Spinal cord (tissue), 10 donors: ENCODE measurements at places on chromosomes 4 and X. TPM values are rescaled to one million over a fixed set of nuclear protein-coding genes. Genes with fewer than 3 reads are reported as not detected.

- no peak for DNase-seq
Observed at GRCh38 chrX:112457788-112458187, 221.9 kb downstream of the LHFPL1 start.

DNA sequence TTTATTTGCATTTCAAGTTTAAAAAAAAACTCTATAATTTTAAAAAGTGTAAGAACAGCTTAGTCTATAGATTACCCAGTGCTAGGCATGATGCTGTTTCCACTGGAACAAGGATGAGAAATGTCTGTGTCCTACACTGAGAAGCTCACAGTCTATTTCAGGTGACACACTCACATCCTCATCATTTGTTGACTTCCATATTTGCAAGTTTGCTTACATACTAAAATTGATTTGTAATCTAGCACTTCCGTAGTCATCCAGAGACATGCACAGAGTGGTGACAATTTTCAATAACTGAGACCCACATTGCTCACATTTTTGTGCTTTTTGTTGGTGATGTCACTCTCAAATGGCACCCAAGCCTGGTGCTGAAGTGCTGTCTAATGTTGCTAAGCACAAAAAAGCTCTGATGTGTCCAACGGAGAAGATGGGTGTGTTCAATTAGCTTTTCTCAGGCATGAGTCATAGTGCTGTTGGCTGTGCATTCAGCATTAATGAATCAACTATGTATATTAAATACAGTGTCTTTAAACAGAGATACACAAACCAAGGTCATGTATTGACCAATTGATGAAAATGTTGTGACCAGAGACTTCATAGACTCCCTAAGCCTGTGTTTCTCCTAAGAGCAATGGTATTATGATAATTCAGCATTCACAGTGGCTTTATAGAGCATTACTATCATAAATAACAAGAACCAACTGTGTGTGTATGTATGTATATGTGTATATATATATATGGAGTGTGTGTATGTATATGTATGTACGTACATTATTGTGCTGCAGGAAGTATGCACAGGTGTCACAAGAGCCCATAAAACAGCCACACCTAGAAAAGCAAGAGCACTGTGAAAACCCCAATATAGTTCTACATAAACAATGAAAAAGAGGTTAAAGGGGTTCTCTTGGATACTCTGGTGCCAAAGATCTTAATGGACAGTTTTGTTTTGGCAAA is 31.2 kb upstream of the VCX3B start:
- DNase-seq: no peak

DNA sequence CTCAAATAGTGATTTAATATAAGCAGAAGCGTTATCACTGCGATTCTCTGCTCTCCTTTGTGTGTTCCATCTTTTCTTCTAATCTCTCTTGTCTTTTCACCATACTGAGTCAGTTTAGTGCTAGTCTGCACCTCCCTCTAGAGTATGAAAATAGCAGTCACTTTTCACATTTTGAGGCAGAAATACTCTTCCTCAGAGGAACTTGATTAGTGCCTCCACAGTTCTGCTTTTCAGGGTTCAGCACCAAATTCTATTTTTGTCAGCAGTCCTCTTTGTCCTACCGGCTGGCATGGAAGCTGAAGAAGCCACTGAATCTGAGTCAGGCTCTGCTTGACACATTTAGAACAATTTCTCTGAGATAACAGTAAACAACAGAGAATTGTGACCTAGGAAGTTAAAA is 49.7 kb upstream of the ANKRD17 start:
- DNase-seq: no peak

DNA sequence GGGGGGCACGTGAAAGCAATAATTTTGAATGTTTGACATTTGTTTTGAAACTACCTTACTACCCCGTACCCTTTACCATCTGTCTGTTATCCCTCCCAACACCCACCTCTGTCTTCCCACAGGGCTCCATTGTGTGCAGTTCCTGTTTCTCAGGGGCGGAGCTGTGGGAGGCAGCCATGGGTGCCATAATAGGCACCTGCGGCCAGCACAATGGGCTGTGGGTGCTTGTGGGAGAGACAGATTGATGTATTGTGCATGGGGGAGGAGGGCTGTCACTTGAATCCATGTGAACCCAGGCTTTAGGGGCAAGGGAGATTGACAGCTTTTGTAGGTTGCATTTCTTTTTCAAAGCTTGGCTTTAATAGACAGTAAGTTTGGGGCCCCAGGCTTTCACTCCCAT is 122.6 kb upstream of the CXorf66 start:
- no peak for DNase-seq

GRCh38 chr4:145816091-145816490 is 122.5 kb downstream of the ZNF827 start:
- DNase-seq: no peak

GRCh38 chrX:154730253-154730891 is 20.5 kb downstream of the GAB3 start:
- DNase-seq: no peak

Gene WDR19
- total RNA-seq: 44.5 TPM

Gene ESX1
- 0.33 TPM for total RNA-seq

- DNase-seq: no peak
Observed at GRCh38 chrX:1528186-1528883, 8.7 kb downstream of the P2RY8 start.

- DNase-seq: no peak
Observed at GRCh38 chr4:81003597-81004111, 26.9 kb upstream of the BMP3 start.

DNA sequence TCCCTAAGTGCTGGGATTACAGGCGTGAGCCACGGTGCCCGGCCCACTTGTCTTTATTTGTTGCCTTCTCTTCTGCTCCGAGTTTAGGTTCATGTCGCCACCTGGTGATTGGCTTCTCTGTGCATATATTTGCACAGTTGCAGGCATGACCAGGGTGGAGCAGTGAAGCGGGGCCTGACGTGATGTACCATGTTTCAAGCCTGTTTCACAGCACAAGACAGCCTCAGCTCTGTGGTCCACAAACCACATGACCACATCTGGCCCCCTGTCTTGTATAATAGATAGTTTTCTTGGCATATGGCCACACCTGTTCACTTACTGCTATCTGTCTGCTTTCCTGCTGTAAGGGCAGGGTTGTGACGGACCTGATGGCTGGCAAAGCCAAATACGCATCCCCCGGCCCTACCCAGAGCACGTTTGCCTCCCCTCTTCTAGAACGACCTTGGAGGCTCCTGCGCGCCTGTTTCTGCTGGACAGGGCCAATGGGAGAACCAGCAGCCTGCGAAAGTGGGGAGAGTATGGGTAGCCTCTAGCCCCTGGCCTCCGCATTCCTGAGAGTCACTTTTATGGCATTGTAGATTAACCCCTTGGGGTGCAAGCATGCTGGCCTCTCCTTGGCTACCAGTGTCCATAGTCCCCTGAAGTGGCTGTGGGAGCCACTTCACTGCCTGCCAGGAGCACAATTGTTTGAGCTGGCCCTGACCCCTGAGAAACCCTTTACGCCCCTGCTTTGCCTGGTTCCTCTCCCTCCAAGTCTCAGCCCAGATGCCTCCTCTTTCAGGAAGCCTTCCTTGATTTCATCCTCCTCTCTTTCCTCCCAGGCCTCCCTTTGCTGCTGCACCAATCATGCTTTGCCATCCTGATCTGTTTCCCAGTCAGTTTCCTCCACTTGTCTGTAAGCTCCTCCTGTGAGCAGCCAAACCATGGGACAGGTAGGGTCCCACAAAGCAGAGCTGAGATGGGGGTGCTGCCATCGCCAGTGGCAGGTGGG is 6.0 kb upstream of the SH3TC1 start:
- no peak for DNase-seq

GRCh38 chrX:153681175-153681574 is 6.6 kb upstream of the SLC6A8 start:
- DNase-seq: no peak

DNA sequence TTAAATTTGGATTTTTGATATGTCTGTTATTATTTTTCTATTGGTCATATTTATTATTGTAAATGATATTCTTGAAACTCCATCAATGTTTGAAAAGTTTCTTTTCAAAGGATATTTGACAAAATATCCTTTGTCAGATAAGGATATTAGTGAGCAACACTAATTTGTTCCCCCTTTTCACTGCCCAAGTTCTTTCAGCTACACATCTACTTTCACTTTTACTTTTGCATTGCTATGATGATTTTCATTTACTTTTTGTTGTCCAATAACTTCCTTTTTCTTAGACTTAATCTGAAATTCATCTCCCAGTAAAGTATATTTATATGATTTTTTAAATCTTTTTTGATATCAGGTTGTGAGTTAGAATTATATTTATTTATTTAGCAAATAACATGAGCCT is 542.3 kb upstream of the ADGRL3 start:
- DNase-seq: no peak

GRCh38 chr4:70747874-70748273 is 26.1 kb downstream of the RUFY3 start:
- no peak for DNase-seq

GRCh38 chrX:7192871-7193270 is 44.9 kb upstream of the PUDP start:
- DNase-seq: no peak

- peak; percentile 11 for DNase-seq
Observed at GRCh38 chrX:46788902-46789301, 30.0 kb upstream of the SLC9A7 start.

DNA sequence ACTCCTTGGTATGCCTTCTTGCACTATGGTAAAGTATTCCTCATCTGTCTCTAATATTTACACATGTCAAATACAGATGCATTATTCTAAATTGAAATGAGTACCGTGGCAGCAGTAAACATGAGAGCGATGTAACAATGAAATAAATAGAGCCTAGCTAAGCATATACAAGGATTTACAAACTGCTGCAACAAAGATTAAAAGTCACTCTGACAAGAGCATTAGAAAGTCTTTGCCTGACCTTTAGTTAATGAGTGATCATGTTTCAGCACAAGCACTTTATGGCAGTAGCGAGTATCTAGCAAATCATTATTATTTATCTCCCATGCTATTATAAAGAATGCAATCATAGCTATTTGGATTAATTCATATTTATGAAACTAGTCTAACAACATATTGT is 547.0 kb upstream of the NDST4 start:
- no peak for DNase-seq

- no peak for DNase-seq
Observed at GRCh38 chr4:95528388-95528948, 20.3 kb downstream of the UNC5C start.

Gene RAB40AL
- total RNA-seq: 0.59 TPM

Gene LRRC66
- total RNA-seq: 0.88 TPM

- no peak for DNase-seq
Observed at GRCh38 chr4:21198683-21199082, 498.4 kb downstream of the PACRGL start.

- no peak for DNase-seq
Observed at GRCh38 chr4:38190717-38191178, 230.6 kb downstream of the PTTG2 start.

DNA sequence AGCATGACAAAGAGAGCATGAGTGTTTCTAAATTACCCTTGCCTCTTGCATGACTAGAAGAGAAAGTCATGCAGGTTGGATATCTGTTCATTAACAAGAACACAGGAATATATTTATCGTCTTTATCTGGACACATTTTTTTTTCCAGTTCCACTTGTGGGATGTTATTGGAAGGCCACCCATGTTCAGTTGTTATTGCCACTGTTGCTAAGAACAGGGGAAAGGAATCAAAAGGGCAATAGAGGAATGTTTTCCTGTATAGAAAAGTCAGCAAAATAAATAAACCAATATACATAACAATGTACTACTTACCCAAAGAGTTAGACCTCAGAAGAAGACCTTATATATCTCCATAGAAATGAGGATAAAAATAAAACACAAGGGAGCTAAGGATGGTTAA is 270.1 kb downstream of the QDPR start:
- DNase-seq: no peak
